Stomach (tissue), 19 donors: ENCODE measurements at places on chromosomes 7 and 10.

GRCh38 chr10:4945766-4946717 is 17.2 kb upstream of the AKR1C1 start:
- no peak for DNase-seq

DNA sequence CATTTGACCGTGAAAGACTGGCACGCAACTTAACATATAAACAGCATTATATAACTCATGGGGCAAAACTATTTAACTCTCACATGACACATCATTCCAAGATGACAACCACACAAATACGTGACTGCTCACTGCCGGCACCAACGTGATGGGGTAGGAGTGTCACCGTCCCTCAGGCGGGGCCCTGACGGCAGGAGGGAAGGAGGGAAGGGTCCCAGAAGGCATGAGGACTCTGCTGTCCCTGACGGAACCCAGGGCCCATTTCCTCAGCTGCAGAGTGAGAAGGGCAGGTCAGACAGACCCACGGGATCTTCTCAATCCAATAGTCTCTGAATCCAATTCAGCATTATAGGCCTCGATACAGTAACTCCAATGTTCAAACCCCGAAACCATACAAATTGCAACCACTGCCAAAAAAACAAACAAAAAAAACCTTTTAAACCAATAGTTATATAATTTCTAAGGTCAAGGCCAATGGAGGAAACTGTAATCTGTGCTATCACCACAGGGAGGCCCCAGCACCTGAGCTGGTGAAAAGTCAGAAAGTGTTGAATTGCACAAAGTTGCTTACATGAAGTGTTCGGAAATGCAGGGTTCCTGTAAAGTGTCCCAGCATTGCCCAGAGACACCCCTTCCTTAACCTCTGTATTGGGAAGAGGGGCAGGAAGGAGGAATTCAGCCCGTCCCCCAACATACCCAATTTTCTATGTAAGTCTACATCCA is 137.4 kb downstream of the TNS3 start:
- DNase-seq: no peak

- DNase-seq: peak; percentile 5
Observed at GRCh38 chr7:144653449-144653848, 182.4 kb downstream of the TPK1 start.

GRCh38 chr10:14074062-14074884 is 256.5 kb downstream of the FRMD4A start:
- DNase-seq: peak; percentile 93
